ENCODE measurements at places on chromosomes 4 and X.

DNA sequence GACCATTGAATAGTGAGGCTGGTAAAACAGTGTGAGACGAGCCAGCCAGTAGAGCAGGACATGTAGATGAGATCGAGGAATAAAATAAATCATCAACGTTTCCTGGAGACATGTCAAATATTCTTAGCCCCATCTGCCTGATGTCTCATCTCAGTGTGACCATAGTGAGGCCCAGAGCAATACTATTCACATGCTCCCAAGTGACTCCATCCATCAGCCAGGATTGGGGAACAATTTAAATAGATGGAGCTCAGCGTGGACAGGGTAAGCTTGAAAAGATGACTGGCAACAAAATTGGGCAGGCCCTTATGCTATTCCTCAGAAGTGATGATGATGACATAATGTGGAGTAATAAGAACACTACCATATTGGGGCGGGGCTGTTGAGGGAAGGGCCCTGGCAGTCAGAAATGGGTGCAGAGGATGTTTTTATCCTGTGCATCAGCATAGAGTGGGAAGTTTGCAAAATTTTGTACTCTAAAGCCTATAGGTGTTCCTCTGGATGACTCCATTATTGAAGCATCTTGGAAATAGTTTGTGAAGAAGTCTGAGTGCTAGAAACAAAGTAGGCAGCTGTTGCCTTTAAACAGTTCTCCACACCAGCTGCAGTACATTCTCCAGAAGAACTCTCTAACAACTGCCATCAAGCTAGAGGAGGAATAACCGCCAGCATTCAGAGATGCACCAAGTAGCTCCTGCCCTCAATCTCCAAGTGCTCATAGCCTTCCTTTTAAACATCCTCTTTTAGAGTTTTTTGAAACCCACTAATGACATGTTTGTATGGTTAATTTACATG, 333.0 kb downstream of the DCHS2 start:
- DNase-seq = no peak

- DNase-seq = no peak
These were observed 494.6 kb upstream of the ATOH1 start for GRCh38 chr4:93334003-93334402.

DNA sequence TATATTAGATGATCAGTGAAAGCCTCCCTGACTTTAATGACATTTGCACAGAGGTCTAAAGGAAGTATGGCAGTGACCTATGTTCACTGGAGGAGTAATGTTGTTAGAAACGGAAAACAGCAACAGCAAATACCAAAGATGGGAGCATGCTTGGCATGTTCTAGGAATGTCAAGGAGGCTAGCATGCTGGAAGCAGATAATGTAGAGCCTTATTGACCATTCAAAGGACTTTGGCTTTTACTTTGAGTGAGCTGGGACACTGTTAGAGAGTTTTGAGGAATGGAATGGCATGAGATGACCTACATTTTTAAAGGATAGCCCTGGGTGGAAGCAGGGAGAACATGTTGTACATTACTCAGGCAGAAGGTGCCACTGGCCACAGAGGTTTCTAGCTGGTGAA, 6.0 kb downstream of the RPA4 start:
- DNase-seq = no peak

DNA sequence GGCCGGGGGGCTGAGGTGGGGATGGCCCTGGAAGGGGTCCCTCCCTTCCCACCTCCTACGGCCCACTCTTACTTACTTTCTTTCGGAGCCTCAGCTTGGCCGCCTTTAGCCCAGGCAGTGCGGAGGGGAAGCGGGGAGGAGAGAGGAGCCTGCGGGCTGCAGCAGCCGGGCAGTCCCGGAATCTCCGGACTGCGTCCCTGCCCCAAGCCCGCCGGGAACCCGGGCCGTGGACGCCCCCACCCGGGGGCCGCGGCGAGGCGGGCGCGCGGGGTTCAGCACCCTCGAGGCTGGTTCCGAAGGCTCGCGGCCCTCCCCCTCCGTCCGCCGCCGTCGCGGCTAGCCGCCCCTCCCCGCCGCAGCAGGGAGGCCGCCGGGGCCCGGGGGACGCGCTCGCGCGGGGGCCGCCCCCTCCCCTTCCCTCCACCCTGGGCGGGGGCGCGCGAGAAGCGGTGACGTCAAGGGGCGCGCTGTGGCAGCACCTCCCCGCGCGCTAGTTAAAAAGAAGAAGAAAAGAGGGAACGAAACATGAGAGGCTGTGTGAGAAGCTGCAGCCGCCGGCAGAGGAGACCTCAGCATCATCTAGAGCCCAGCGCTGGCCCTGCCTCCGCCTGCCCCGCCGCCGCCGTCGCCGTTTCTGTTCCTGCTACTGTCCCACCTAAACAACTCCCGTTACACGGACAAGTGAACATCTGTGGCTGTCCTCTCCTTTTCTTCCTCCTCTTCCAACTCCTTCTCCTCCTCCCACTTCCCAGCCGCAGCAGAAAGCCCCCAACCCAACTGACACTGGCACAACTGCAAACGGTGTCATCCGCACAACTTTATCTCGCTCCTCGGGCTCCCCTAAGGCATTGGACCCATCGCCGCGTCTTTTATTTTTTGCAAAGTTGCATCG, at the start of gene HHIP:
HHIP (plus strand) TSS at position 526 of the 892 bp plus-strand sequence. CDS start 520 bp downstream, outside the sequence.
- no peak for DNase-seq

- DNase-seq = no peak
These were observed 38.5 kb upstream of the GPC3 start for GRCh38 chrX:134023851-134024281.

DNA sequence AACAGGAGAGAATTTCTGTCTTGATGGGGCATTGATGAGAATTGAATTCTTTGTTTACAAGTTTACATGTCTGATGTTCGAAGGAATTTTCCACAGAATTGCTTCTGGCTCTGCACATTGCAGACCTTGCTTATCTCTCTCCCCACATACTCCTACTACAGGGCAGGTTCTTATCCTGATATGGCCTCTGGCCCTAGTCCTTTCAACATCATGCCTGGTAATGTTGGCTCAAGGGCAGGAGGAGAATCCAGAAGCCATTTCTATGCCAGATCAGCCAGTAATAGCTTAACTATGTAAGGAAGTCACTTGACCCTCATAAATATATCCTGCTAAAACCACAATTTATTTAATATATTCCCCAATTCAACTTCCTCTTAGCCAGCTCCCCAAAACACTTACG, 24.3 kb upstream of the TSPAN5 start:
- DNase-seq = no peak

GRCh38 chr4:19944251-19944650, 307.5 kb upstream of the SLIT2 start:
- no peak for DNase-seq

DNA sequence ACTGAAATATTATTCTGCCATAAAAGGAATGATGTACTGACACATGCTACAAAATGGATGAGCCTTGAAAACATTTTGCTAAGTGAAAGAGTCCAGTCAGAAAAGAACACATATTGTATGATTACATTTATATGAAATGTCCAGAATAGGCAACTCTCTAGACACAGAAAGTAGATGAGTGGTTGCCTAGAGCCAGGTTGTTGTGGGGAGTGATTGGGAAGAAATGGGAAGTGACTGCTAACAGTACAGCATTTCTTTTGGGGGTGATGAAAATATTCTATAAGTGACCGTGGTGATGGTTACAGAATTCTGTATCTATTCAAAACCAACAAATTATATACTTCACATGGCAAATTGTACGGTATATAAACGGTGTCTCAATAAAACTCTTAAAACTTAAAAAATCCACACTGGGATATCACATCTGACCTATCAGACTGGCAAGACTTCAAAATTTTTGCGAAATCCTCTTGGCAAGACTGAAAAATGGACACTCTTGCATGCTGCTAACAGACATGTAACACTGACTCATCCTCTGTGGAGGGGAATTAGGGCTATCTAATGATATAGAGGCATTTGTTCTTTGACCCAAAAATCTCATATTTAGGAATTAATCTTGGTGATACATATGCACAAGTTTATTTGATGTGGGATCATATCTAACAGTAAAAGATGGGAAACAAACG, 71.8 kb downstream of the FAM13A start:
- DNase-seq = no peak

DNA sequence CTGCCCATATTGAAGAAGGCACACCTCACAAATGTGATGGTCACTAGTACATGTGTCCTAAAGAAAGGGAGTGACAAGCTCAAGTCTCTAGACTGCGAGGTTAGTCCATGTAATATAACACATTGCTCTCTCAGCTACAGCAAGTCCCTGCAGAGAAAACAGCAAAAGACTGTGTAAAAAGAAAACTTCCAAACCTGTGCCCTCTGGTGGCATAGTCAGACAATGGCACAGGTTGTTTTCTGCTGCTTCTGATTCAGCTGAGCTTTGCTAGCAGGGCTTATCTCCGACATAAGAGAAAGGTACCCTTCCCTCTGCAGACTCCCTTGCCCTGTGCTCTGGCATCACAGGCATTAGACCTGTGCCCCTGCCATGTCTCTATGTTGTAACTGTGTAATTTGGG, 1.4 kb upstream of the SERPINA7 start:
- no peak for DNase-seq
